ENCODE measurements at places on chromosomes 2 and 18. TPM values are rescaled to one million over a fixed set of nuclear protein-coding genes. Genes with fewer than 3 reads are reported as not detected.

DNA sequence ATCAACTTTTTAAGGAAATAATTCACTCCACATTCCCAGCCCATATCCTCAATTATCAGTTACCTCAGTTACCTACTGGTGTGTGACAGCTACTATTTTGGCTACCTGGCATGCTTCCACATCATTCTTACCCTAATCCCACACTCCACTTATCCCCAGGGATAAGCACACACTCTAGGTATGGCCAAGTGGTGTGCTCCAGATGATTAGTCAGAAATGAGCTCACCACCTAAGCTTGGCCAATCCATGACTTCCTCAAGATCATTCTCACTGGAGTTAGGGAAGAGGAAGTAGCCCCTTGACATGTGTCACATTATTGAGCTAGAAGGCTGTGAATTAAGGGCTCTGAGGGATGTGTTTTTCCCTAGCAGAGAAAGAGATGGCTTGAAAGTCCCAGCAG lies 20.9 kb upstream of the SMAD4 start:
- H3K27ac ChIP-seq, result no peak overlapping the region
- no peak overlapping the region for H3K4me3 ChIP-seq
- no peaks in the 10 kb centered on the region for H3K27me3 ChIP-seq
- H3K4me1 ChIP-seq, result no peaks in the 10 kb centered on the region

Gene SDC1
- 0.09 TPM for total RNA-seq

Gene GCG
- total RNA-seq, result not detected

Gene SMC6
- total RNA-seq, result 19.2 TPM

DNA sequence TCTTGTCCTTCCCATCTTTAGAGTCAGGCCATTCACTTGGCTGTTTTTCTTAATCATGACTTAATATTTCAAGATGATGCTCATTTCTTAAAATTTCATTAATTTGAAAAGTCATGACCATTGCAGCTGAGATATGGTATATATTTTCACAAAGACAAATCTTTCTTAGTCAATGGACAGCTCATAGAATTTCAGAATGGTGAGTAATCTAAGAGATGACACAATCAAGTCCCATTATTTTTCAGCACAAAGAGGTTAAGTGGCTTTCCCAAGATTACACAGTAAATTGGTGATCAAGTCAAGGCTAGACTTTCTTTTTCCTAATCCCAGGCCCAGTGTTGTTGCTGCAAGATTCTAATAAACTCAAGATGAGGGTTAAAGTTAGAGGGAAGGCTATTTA lies 34.4 kb upstream of the NT5C1B start:
- no peak for DNase-seq
- H3K4me3 ChIP-seq, result no peak overlapping the region
- H3K27me3 ChIP-seq, result no peaks in the 10 kb centered on the region

DNA sequence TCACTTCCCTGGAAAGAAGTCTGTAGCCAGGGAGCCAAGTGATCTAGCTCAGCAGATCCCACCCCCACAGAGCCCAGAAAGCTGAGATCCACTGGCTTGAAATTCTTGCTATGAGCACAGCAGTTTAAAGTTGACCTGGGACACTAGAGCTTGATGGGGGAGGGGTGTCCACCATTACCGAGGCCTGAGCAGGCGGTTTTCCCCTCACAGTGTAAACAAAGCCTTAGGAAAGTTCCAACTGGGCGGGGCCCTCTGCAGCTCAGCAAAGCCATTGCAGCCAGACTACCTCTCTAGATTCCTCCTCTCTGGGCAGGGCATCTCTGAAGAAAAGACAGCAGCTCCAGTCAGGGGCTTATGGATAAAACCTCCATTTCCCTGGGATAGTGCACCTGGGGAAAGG lies 887.2 kb upstream of the LRATD1 start:
- no peaks in the 10 kb centered on the region for H3K36me3 ChIP-seq
- H3K4me3 ChIP-seq, result no peak overlapping the region
- no peak overlapping the region for H3K27ac ChIP-seq
- no peaks in the 10 kb centered on the region for H3K4me1 ChIP-seq
- H3K27me3 ChIP-seq, result no peaks in the 10 kb centered on the region
- no peak for DNase-seq

GRCh38 chr2:172293952-172294351 lies 133.4 kb upstream of the ITGA6 start:
- H3K27ac ChIP-seq, result no peak overlapping the region
- no peaks in the 10 kb centered on the region for H3K4me1 ChIP-seq
- no peaks in the 10 kb centered on the region for H3K36me3 ChIP-seq

- H3K36me3 ChIP-seq, result no peaks in the 10 kb centered on the region
- no peaks in the 10 kb centered on the region for H3K4me1 ChIP-seq
- H3K4me3 ChIP-seq, result no peak overlapping the region
- H3K27ac ChIP-seq, result no peak overlapping the region
- no peaks in the 10 kb centered on the region for H3K27me3 ChIP-seq
Measured at GRCh38 chr2:126921066-126921465, 22.4 kb downstream of the TEX51 start.

Gene SPRED2
- 0.52 TPM for total RNA-seq

DNA sequence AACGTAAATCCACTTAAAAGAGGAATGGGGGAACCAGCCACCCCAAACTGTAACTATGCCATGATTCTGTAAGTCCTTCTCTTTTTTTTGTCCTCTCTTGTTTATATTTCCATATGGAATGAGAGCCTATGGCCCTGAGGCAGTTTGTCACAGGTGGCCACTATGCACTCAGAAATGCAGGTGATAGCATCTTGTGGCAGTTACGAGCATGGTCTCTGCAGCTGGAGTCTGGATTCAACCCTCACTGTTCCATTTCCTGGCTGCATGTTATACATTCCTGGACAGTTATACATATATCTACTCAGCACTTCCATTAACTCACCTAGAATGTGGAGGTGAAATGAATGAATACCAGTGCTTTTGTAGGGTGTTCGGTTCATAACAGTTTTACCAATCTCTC lies 291.5 kb upstream of the FANCL start:
- no peaks in the 10 kb centered on the region for H3K36me3 ChIP-seq
- no peak overlapping the region for H3K4me3 ChIP-seq
- no peaks in the 10 kb centered on the region for H3K27me3 ChIP-seq
- no peak overlapping the region for H3K27ac ChIP-seq

- no peak overlapping the region for H3K27ac ChIP-seq
- H3K36me3 ChIP-seq, result no peaks in the 10 kb centered on the region
- no peak for DNase-seq
- no peaks in the 10 kb centered on the region for H3K4me1 ChIP-seq
- no peak overlapping the region for H3K4me3 ChIP-seq
Measured at GRCh38 chr2:146984014-146984413, 860.8 kb upstream of the ACVR2A start.

Gene C2orf15
- 2.3 TPM for total RNA-seq

DNA sequence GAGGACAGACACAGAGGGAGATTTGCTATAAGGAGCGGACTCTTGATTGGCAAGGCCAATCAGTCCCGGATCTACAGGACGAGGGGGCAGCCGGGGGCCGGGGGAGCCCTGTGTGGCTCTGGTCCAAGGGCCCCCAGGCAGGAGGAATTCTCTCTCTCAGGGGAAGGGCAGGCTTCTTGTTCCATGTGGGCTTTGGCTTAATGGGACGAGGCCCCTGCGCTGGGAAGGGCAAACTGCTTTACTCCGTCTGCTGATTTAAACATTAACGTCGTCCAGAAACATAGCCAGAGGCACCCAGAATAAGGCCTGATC lies 75.9 kb downstream of the TMEM18 start:
- H3K27me3 ChIP-seq, result no peaks in the 10 kb centered on the region
- H3K4me3 ChIP-seq, result no peak overlapping the region
- no peak for DNase-seq
- no peaks in the 10 kb centered on the region for H3K4me1 ChIP-seq

DNA sequence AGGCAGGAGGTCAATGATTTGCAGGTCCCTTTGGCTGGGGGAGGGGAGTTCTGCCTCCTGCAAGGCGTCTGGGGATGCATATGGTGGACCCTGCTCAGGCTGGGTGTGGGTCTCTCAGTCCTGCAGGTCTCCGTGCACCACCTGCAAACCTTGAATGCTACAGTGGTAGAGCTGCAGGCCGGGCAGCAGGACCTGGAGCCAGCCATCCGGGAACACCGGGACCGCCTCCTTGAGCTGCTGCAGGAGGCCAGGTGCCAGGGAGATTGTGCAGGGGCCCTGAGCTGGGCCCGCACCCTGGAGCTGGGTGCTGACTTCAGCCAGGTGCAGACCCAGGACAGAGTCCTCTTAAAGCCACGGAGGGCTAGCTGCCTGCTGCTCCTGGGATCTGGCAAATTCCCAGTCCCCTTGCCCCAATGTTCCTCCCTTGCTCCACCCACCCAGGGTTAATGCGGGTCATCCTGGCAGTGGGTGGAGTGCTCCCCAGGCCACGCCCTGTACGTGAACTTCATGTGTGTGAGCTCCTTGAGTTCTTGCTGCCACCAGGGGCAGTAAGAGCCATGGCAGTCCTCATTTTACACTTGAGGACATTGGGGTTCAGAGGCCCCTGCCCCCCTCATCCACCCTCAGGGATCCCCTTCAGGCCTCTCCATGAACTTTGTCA lies 3.1 kb downstream of the PROM2 start:
- H3K4me1 ChIP-seq, result no peaks in the 10 kb centered on the region
- no peak overlapping the region for H3K4me3 ChIP-seq
- DNase-seq, result no peak
- H3K27ac ChIP-seq, result no peak overlapping the region
- H3K27me3 ChIP-seq, result no peaks in the 10 kb centered on the region

DNA sequence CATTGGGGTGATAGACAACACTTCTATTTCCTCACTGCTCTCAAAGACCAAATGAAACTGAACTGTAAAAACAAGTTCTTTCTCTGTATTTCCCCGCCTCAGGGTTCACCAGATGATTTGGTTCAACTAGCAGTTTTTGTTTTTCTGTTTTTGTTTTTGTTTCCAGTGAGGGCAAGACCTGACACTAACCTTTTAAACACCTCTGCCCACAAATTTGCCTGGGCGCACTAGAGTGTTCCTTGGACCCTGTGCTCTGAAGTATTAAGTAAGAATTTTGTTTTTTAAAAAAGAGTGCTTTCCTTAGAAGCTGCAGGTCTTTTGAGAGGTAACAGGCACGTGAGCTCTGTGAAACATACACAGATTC lies 92.9 kb downstream of the DYSF start:
- no peak overlapping the region for H3K4me3 ChIP-seq
- H3K4me1 ChIP-seq, result peaks cover 6% of the 10 kb centered on the region
- no peaks in the 10 kb centered on the region for H3K36me3 ChIP-seq
- no peak overlapping the region for H3K27ac ChIP-seq
- H3K27me3 ChIP-seq, result no peaks in the 10 kb centered on the region

Gene CTAGE1
- not detected for total RNA-seq

Data from CD4-positive, alpha-beta memory T cell (primary cell).